ENCODE measurements at places on chromosomes 2 and 18. TPM values are rescaled to one million over a fixed set of nuclear protein-coding genes. Genes with fewer than 3 reads are reported as not detected.
A peak's percentile ranks its signal among the peaks of the same experiment; 100 is the strongest.

DNA sequence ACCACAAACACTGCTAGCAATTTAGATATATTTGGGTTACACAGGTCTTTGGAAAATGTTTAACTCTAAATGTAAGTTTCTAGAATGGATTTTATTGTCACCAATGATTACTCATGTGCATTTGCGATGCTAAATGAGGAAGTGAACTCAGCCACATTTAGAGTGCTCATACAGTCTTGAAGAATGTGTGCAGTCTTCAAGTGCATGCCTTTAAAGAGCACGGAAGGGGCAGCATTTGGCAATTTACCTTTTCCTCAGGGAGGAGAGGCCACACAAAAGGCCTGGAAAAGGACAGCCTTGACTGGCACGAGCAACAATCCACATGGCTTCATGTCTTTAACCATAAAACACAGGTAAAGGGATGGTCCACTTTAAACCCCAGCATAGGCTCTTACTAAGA lies 78.5 kb upstream of the STK17B start:
- peak; percentile 50 for DNase-seq

The NPAS2 gene
- 5.4 TPM for total RNA-seq

DNA sequence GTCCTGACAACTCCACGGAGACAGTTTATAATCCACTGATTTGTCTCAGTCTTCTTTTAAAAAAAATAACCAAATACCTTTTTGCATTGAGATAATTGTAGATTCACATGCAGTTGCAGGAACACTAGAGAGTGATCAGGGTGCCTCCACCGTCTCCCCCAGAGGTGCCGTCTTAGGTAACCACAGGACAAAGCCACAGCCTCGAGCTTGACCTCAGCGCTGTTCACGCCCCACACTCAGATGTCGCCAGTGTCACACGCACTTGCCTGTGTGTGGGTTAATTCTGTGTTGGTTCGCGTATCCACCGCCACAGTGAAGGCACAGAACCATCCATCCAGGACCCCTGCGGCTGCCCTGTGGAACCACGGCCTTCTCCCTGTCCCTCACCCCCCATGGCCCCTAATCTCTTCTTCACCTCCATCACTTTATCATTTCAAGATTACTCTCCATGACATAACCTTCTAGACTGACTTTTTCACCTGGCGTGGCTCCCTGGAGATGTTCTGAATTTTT lies 295.0 kb upstream of the HDAC4 start:
- DNase-seq = no peak

DNA sequence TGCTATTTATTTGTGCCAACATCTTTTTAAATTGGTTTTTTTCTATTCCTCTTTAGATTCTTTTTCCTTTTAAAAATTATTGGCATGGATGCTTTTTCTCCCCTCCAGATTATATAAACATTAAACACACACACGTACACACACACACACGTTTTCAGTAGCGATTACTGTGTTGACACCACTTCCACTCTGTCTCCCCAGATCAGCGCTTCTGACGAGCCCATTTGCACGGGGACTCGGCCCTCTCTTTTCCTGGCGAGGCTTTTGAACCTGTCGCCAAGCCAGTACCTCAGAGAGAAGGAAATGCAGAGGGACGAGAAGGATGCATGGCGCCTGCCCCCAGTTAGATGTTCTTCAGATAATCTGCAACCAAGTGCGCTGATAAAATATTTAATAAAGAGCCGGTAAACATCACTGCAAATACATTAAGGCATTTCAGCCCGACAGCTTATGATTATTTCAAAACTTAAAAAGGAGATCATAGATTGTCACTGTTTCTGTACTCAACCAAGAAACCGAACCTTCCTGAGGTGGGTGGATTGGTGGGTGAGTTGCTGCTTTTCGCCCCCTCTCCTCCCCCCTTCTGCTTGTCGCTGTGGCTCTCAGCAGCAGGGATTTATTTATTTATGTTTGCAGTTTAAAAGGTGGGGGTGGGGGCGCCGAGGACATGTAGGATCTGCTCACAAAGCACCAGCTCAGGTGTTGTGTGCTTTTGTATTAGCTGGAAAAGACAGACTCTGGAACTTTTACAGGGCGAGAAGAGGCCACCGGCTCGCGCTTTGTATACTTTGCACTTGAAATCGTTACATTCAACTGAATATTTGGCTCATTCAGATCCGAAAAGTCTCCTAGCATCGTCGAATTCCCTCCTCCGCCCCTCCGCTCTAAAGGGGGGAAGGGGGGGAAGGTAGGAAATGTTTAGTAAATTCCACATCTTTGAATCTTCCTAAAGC lies 787 bp upstream of the TBR1 start:
- no peak for DNase-seq

GRCh38 chr2:27502142-27502541 lies 5.5 kb downstream of the GCKR start:
- peak; percentile 49 for DNase-seq

The NEU2 gene
- not detected for total RNA-seq

- no peak for DNase-seq
Observed at GRCh38 chr2:106147665-106148064, 46.4 kb downstream of the UXS1 start.

- DNase-seq = no peak
Observed at GRCh38 chr2:128524183-128524582, 205.5 kb upstream of the HS6ST1 start.

The ZFAND2B gene
- 27.2 TPM for total RNA-seq

DNA sequence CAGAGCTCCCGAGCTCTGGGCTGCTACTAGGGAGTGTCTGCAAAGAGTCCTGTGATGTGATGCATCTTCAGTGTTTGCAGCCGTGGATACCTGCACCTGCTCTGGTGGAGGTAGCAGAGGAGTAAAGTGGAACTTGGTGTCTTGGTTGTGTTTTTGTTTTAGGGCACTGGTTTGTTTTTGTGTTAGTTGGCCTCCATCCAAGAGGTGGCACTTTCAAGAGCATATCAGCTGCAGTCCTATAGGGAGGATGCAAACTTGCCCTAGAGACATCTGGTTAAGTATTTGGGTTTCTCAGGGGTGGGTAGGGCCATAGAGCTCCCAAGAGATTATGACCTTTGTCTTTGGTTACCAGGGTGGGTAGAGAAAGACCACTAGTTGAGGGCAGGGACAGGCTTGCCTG lies 1249.0 kb upstream of the FAM98A start:
- DNase-seq = no peak

DNA sequence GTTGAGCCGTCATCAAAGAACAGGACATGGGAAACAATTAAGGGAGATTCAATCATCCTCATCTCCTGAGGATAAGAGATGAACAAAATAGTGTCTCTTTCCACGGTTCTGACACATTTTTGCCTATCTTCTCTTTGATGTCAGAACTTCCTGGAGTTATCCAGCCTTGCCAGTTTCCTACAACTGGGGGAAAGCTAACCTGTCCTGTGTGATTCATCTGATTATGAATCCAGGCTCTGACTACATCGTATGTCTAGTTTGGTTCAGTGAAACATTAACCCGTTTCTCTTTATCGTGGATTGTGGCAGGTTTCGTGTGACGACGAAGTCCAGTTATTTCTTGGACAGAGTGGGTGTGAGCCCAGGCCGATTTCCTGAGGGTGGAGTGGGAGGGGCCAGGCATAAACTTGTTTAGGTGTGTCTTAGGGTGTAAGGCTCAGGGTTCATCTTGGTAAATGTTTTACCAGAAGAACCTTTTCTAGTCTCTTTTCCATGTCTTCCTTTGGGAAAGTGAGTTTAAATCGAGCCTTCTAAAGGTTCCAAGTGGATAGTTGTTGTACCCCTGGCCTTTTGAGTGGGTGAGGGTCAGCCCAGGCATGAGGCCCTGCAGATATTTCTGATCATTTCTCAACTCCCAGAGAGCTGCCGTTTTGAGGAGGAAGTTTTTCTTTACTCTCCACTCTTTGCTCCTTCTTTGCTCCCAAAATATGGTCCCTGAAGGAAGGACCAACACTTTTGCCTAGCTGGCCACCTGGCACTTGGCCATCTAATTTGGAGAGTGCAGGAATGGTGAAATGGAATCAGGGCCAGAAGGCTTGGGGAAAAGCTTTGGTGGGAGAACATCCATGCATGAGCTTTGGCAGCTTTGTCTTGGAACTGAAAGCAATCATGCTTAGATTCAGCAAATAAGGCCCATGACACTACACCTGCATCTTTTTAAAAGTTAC lies 50.4 kb upstream of the FZD5 start:
- DNase-seq = no peak

- no peak for DNase-seq
Observed at GRCh38 chr2:62234755-62235655, 39.1 kb downstream of the B3GNT2 start.

The HOXD13 gene
- not detected for total RNA-seq

GRCh38 chr2:26743852-26744251 lies 20.2 kb upstream of the SLC35F6 start:
- DNase-seq = no peak

The SIX2 gene
- total RNA-seq = 2.9 TPM
